ENCODE measurements at places on chromosomes 12 and 14.

DNA sequence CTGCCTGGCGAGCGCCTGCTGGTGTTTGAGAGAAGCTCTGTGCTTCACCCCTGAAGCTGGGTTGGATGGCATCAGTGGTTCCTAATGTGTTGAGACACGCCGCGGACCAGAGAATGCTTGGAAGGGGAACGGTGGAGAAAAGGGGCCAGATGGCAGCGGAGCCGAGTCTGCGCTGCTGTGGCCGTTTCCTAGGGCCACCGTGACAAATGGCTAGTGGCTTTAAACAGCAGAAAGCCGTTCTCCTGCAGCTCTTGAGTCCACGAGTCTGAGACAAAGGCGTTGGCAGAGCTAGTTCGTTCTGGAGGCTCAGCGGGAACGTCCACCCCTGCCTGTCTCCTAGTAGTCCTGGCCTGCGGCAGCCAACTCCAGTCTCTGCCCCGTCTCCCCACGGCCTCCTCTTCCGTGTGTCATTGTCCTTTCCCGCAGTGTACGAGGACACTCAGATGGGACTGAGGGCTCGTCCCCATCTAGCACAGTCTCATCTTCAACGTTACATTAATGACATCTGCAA is 103.6 kb downstream of the ADGRD1 start:
- DNase-seq = no peak

GRCh38 chr12:10341892-10342509 is 34.3 kb downstream of the KLRD1 start:
- no peak for DNase-seq

GRCh38 chr12:121096199-121096798 is 36.4 kb upstream of the P2RX7 start:
- DNase-seq = no peak

DNA sequence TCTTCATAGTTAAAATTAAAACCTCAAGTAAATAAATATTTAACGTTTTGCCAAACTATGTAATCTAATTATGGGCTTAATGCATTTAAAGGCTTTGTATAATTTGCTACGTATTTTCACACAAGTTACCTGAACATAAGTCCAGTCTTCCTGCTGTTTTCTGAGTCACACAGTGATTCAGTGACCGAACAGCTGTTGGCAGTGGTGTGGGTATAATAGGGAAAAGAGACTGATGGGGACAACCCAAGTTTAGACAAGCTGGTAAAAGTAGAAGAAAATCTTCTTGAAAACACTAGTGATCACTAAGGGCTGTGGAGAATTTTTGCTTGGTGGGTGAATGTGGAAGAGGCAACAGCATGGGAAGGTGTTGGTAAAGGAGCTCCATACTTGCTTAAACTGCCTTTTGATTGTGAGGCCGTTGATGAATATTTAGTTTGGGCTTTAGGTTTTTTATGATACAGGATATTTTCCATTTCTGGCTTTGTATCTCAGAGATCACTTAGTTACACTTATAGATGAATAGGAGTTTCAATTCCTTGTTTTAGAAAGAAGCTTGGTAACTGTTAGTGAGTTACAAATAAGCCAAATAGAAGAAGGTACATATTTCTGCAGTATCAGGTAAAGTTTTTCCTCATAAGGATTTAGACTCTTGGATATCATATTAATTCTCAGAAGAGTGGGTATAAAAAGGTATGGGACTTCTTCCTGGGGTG is 23.9 kb downstream of the LRRK2 start:
- DNase-seq = no peak

- no peak for DNase-seq
These were observed 153.3 kb downstream of the NTF3 start for GRCh38 chr12:5585178-5585577.

DNA sequence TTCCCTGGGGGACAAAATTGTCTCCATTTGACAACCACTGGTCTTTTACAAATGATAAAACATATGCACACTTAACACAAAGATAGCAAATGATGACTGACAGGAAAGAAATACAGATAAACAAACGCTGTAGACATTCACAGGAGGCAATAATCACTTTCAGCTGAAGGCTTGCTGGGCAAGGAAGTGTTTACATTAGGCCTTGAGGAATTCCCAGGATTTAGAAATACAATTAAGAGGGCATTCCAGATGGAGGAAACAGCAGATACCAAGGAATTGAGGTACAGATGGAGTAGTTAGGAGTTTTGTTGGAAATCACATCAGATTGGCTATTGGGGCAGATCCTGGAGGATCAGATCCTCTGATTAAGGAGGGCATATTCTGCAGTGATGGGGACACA is 93.9 kb downstream of the DYRK2 start:
- DNase-seq = no peak

DNA sequence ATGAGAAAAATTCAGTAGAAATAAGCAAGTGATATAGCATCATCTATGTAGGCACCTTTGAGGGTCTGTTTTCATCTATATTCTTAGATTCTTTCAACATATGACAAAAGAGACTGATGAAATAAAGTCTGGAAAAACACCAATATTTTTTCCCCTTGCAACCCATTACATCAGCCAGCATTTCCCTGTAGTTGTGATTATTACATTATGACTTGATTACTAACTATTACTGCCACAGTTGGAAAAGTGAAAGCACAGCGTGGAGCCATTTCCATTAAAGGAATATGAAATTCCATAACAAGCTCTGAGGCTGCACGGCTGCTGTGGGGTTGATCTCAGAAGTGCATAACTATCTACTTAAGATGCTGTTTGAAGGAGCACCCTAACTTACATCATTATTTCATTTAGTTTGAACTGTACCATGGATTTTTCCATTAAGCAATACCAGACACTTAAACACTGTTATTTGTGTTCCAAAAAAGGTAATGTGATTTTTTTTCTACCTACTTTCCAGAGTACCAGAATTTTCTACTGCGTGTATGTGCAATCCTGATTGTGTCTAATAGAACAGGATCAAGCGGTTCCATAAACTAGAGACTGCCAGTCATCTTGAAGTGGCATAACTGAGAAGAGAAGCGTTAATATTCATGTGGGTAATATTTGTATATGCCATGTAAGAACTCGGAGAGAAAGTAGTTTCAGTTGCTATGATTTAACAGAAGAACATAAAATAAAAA is 405.5 kb downstream of the MDGA2 start:
- DNase-seq = no peak

DNA sequence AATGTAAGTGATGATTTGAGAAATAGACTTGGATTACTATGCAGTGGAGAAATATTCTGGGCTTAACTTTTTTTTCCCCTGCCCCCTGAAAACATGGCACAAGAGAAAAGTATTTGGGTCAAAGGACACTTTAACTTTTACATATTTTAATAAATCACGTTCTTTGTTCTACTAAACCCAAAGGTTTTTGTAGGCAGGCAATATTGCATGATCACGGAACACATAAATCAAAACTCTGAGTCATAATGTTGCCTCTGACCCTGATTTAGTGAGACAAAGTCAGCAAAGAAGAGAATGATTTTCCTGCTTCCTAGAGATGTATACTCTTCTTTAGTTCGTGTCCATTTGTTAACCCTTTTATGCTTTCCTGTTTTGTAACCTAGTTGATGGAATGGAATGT is 38.0 kb downstream of the ABCD2 start:
- DNase-seq = no peak

DNA sequence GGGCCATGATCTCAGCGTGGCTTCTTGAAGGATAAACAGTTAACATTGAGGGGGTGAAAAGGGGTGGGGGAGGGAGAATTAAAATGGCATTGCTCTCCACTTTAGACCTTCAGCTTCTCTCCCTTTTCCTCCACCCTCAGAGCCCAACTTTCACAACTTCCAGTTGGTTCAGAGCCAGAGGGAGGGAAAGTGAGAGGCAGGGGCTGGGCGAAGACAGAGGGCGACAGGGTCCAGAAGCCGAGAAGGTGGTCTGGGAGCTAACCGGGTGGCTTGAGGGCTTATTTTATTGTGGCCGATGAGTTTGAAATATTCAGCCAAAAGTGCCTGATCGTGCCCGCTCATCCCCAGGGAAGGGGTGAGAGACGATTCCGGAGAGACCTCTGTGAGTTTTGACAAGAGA is 4.1 kb downstream of the BMP4 start:
- no peak for DNase-seq

GRCh38 chr14:76741074-76741473 is 20.2 kb upstream of the VASH1 start:
- no peak for DNase-seq

- DNase-seq = no peak
These were observed 60.3 kb upstream of the KCNMB4 start for GRCh38 chr12:70305794-70306193.

DNA sequence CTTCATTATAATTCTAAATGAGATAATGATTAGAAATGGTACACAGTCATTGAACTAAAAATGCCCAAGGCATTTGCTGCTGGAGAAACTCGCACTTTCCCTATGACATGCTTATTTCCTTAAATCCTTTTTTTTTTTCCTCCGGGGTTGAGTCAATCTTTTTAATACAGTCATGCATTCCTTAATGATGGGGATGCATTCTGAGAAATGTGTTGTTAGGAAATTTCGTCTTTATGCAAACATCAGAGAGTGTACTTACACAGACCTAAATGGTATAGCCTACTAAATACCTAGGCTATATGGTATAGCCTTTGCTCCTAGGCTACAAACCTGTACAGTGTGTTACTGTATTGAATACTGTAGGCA is 29.8 kb upstream of the DACT1 start:
- no peak for DNase-seq

DNA sequence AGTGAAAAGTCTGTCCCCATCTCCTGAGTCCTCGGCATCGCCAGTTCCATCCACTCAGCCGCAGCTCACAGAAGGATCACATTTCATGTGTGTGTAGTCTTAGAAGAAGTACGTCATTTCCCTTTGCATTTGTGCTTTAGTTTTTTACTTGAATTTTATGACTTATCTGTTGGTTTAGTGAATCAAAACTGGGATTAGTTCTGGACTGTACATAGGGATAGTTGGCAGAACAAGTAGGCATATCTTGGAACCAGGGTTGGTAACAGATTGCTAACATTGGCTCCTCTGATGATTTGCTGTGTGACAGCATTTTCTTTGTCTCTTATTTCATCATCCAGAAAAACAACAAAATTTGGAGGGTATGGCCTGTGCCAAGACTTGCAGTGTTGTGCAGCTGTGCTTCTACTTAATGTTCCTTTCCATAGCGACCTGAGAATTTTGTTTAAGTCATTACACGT is 69.6 kb upstream of the AEBP2 start:
- no peak for DNase-seq

- DNase-seq = no peak
These were observed 1012.5 kb upstream of the TMEM132C start for GRCh38 chr12:127254420-127254955.

DNA sequence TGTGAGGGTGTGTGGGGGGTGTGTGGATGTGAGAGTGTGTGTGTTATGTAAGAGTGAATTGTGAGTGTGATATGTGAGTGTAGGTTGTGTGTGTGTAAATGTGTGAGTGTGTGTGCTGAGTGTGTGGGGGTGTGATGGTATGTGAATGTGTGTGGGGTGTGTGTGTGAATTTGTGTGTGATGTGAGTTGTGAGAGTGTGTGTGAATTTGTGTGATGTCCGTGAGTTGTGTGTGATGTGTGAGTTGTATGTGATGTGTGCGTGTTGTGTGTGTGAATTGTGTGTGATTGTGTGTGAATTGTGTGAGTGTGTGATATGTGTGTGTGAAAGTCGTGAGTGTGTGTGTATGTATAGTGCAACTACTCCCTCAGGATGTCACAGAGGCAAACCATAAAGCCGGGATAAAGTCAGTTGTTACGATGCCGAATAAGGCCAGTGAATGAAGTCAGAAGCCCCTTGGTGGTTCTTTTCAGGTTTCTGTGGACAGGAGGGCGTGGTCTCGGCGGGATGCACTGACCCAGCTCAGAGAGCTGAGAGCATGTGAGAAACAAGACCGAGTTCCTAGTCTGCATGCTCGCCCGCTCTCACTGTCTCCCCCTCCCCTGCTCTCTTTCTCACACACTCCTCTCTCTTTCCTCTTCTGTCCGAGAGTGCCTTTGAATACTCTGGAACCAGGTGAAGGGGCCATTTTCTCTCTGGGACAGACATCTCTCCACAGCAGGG is 71.8 kb upstream of the MAX start:
- DNase-seq = peak; percentile 9

DNA sequence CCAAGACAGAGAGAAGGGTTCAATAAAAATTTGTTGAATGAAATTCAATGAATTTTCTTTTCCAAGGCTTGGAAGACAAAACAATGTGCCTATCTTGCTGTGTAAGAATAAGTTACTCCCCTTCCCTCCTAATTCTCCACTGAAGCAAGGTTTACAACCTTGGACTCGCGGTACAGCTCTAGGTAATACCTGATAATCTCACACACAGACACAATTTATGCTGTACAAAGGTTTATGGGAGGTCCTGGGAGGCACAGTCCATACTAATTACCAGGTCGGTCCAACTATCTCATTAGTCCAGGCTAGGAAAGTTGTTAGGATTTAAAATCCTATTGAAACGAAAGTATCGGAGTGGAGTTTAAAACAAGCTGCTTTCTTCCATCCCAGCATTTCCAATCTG is 42.6 kb downstream of the NELL2 start:
- DNase-seq = no peak

DNA sequence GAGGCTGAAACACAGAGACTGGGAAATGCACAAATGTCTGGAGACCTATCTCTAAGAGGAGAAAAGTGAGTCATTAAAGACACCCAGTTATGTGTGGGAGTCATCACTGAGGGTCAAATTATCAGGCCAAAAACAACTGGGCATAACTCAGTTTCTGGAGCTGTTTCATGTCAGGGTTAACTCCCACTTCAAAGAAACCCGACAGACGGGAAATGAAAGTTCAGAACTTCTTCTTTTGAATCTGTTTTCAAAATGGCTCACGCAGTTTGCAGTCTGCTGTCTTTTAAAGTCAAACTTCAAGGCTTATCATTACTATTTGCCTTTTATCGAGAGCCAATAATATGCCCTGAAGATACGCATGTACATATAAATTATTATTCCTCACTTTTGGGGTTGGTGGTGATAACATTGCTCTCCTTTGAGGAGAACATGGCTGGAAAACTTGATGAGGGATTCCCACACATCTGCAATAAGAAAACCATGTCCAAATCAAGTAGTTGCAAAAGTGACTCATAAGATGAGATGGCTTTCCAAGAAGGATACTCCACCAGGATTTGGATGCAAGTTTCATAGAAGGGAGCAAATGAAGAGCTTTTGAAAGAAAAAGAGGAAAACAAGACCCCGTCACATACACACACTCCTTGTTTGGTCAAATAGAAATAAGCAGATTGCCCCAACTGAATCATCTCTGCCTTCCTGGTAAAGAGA is 341.4 kb downstream of the ADAMTS20 start:
- no peak for DNase-seq

Data from renal cortex interstitium (tissue), 15 donors.